Stimulated activated CD4-positive, alpha-beta T cell treated with anti-CD3 and anti-CD28 coated beads, TNF-alpha, amount 100 ng/mL, for 48 hours (primary cell): ENCODE measurements at places on chromosomes 5 and 9.
A peak's percentile ranks its signal among the peaks of the same experiment; 100 is the strongest.

DNA sequence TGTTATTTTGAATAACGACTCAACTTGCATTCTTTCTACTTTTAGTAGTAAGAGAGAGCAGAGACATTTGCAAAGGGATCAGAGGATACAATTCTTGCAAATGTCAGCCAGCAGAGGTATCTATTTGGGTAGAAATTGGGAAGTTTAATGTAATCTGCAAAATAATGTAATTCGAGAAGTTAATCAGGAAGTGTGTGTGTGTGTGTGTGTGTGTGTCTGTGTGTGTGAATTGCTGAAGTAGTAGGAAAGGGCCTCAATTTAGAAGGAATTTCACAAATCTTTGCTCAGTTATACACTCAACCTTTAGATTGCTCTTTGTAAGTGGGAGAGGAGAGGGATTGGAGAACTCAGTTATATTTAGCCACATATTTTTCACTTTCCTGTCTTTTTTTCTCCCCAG lies 11.0 kb upstream of the IFNA1 start:
- no peak for DNase-seq

DNA sequence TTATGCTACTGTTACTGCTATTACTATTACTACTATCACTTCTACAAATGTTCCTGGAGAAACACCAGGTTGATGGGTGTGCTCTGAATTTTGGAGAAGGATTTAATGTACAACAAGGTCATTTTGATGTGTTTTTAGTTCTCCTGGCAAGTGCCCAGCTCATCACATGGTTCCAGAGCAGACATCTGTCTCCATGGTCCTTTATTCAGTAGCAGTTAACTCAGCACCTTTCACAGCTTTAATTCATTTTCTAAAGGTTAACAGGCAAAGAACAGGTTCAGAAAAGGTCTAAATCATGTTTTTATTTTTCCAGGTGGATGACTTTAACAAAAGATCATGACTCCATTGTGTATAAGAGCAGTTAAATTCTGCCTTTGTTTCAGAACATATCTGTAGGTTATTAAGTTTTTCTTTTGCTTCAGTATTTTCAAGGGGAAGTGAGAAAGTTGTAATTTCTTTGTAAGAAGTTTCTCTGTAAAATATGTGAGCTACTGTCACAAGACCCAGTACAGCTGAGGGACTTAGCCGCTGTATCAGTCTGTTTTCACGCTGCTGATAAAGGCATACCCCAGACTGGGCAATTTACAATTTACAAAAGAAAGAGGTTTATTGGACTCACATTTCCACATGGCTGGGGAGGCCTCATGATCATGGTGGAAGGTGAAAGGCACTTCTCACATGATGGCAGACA lies 41.9 kb downstream of the MTRR start:
- no peak for DNase-seq

GRCh38 chr5:87164409-87164808 lies 103.3 kb upstream of the RASA1 start:
- no peak for DNase-seq

DNA sequence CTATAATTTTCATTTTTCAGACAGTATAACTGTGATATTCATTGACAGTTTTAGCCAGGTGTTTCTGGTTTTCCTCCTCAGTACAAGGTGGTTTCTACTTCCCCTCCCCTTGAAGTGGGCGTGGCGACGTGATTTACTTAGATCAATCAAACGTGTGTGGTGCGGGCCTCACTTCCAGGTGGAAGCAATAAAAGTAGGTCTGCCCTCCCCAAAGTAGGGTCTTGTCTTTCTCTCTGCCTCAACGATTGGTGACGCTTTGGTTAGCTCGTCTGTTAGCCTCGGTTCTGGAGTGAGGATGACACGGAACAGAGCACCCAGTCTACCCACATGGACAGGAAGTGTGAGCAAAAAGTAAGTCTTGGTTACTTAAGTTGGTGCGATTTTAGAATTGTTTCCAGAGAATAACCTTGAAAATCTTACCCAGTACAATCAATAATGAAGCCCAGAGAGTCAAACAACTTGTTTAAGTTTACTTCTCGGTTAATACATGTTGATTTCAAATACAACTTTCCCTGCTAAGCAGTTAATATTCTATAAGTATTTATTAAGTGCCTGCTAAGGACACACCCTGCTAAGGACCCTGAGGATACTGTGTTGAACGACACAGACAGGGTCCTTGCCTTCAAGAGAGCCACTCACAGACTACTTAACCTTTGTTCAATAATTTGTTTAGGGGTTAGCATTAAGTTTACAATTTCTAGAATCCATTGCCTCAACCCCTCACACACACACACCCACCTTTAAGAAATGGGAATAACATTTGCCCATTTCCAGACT lies 48.4 kb downstream of the COX7C start:
- DNase-seq, result no peak

- no peak for DNase-seq
Observed at GRCh38 chr9:124022201-124023121, 10.9 kb downstream of the LHX2 start.

- no peak for DNase-seq
Observed at GRCh38 chr9:136020206-136020605, 59.0 kb upstream of the UBAC1 start.

- DNase-seq, result no peak
Observed at GRCh38 chr5:122063836-122064235, 14.2 kb downstream of the LOX start.

- DNase-seq, result no peak
Observed at GRCh38 chr5:132589467-132589866, 32.7 kb downstream of the RAD50 start.

- no peak for DNase-seq
Observed at GRCh38 chr5:122775550-122776542, 966 bp downstream of the SNX2 start.

GRCh38 chr5:2833556-2833955 lies 82.1 kb upstream of the IRX2 start:
- DNase-seq, result no peak

DNA sequence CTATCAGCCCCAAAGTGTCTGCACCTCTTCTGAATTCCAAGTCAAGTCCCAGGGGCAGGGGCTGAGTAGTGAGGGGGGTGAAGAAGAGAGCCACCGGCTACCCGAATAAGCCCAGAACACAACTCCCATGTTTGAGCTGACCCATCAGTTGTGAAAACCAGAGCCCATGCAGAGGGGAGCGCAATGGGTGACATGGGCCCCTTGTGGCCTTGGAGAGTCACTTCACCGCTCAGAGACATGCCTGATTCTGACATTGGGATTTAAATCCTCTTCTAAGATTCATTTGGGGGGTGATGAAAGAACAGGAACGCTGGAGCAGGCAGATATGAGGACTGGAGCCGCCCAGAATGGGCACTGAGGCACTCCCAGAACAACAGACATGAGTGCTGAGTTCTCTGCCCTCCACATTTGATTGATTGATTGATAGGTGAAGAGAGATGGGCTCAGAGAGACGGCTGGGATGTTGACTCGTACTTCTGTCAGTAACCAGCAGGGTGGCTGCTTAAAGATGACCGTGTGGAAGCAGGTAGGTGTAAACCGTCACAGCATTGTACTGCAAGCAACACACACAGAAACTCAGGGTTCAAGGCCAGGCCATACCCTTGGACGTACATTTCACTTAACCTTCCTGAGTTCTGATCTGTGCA lies 74.3 kb downstream of the GPR21 start:
- DNase-seq, result no peak

DNA sequence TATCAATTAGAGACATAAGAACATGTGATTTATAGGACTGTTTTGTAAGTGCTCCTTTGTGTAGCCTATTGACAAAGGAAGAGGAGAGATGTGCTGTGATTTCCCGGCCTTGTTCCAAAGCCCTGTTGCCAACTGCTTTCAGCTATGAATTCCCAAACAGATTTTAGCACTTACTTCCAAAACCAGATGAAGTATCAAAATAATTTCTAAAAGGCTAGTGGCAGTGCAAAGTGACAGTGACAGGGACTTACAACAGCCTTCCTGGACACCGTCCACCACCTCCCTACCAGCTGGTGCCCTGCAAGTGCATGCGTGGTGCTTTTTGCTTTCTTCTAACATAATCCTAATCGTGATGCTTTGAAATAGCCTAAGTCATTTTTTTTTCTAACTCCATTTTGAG lies 254.1 kb upstream of the ACTBL2 start:
- no peak for DNase-seq

- DNase-seq, result no peak
Observed at GRCh38 chr9:68546596-68547390, 6.1 kb upstream of the TMEM252 start.

DNA sequence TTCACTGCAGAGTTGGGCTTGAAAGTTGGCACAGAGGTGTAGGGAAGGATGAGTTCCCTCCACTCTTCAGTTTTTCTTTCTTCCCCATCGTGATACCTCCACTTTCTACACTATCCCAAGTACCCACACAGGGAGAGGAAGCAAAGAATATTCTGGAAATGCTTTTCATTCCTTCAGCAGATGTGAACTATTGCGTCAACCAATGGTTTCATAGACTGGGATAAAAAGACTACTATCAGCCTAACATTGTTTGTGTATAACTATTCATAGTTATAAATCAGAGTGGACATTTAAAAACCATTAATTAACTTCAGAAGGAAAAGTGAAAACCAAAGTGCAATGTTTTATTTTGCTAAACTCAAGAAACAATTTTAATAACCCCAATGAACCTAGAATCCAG lies 63.6 kb upstream of the MAMDC2 start:
- DNase-seq, result no peak

DNA sequence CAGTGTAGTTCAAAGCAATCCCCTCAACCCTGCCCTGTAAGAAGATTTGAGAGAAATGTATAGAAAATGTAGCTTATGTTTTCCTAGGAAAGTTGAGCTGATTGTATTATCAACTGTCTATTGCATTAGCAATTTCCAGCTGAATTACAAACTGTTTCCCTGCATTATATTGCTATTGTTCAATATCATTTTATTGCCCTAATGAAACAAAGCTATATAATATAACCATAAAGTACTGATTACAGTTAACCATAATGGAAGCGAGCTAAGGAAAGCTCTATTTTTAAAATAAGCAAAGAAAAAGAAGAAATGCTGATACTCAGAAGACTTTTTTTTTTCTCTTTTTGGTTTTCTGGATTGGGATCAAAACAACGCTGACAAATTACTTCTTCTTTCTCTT lies 228.3 kb downstream of the EFNA5 start:
- DNase-seq, result no peak

- DNase-seq, result no peak
Observed at GRCh38 chr5:82107267-82107666, 135.4 kb downstream of the ATG10 start.

DNA sequence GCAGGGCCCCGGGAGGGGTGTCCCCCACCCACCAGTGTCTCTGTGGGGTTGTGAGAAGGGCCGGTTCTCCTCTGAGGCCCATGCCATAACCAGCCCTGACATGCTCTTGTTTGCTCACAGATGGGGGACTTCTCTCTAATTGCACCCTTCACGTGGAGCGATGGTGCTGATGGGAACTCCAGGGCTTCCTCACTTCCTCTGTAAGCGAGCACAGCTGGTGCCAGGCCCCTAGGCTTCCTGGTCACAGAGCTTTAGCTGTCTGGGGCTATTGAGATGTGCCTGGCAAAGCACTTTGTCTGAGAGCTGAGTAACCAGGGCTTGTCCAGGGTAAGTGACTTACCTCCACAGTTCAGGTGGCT lies 36.4 kb downstream of the PHF2 start:
- no peak for DNase-seq

GRCh38 chr9:130847306-130848217 lies 12.5 kb downstream of the ABL1 start:
- DNase-seq, result no peak

- DNase-seq, result no peak
Observed at GRCh38 chr5:45225571-45226031, 416.9 kb downstream of the MRPS30 start.

DNA sequence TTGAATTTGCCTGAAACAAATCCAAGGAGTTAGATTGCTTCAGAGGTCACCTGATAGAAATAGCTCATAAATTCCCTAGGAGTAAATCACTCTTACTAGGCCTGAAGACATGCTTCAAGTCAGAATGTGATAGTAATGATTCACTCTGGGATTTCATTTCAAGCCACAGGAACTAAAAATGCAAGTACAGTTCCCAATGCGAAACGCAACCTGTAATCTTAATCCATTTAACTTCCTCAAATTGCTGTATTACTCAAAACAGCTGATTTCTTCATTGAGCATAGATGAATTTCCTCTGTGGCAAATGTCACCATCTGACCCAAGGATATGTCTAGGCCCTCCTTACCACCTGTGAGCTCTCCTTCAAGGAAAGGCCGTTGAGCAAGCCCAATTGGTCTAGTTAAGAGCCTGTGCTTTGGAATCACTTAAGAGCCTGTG lies 32.1 kb upstream of the IL6ST start:
- no peak for DNase-seq

GRCh38 chr5:65186646-65187227 lies 295.0 kb downstream of the ADAMTS6 start:
- DNase-seq, result no peak

DNA sequence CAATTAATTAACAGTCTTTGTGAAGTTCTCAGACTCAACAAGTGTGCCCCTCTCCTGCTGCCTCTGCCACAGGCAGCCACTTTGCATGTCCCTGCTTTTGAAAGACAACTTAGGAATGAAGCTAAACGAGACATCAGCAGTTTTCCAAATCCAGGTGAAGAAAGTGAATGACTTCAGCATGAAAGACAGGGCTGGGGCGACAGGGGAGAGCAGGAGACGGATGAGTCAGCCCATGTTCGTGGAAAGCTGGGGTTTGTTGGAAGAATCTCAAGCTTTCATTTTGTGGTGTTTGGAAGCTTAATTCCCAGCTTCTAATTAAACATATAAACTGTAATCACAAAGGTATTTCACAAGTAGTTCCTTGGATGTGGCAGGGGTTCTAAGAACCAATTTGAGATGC lies 207.8 kb upstream of the MAP3K1 start:
- DNase-seq, result no peak

GRCh38 chr9:99824378-99825171 lies 2.9 kb downstream of the NR4A3 start:
- DNase-seq, result peak; percentile 72

GRCh38 chr9:112569186-112569585 lies 82.6 kb downstream of the KIAA1958 start:
- DNase-seq, result no peak

GRCh38 chr5:23025629-23026233 lies 172.6 kb upstream of the CDH12 start:
- no peak for DNase-seq

- no peak for DNase-seq
Observed at GRCh38 chr5:120375248-120375647, 88.9 kb upstream of the PRR16 start.

- no peak for DNase-seq
Observed at GRCh38 chr9:37677435-37677834, 26.7 kb downstream of the FRMPD1 start.

GRCh38 chr5:51811883-51812471 lies 428.7 kb downstream of the ISL1 start:
- DNase-seq, result no peak

- no peak for DNase-seq
Observed at GRCh38 chr5:37005946-37006540, 129.5 kb downstream of the NIPBL start.
